ENCODE measurements at places on chromosomes 13 and 19.

GRCh38 chr19:46428239-46429135, at the start of gene PNMA8C:
Gene PNMA8C (minus strand): TSS chr19:46428936. CDS start chr19:46428359, 577 bp downstream.
- peak; percentile 63 for DNase-seq

- DNase-seq = no peak
These were observed 121.6 kb downstream of the COG6 start for GRCh38 chr13:39777021-39777420.

GRCh38 chr19:6070207-6070681, 40.1 kb downstream of the RFX2 start:
- DNase-seq = no peak

GRCh38 chr19:45745606-45746005, 12.4 kb downstream of the MEIOSIN start:
- no peak for DNase-seq

GRCh38 chr13:41639237-41639904, 182.0 kb downstream of the RGCC start:
- no peak for DNase-seq

GRCh38 chr19:1651568-1652291, 685 bp downstream of the TCF3 start:
- DNase-seq = peak; percentile 23

DNA sequence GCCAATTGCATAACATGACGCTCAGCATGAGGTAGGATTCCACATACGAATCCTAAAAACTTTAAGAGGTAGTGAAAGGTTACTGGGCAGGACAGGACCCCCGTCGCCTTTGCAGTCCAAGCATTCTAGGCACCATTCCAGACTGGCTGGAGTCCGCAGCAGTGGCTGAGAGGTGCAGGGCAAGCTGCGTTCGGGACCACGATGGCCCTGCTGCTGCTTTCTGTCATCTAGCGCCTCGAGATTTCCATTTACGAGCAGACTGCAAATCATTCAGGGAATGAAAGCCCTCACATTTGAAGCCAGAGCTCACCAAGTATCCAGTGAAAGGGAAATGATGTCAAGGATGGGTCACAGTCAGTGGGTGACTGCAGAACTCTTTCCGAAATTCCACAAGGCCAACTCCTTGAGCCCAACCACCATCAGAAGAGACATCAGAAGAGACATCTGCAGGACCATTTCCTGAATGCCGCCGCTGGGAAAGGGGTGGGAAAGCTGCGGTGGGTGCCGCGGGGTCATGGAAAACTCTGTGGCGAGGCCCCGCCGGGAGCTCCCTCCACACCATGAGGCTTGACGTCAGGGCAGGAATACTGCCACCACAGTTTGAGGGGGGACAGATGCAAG, 88.3 kb downstream of the COL4A1 start:
- DNase-seq = no peak

Measured in IMR-90 (cell line).